ENCODE measurements at places on chromosomes 2 and 18. TPM values are rescaled to one million over a fixed set of nuclear protein-coding genes. Genes with fewer than 3 reads are reported as not detected.

DNA sequence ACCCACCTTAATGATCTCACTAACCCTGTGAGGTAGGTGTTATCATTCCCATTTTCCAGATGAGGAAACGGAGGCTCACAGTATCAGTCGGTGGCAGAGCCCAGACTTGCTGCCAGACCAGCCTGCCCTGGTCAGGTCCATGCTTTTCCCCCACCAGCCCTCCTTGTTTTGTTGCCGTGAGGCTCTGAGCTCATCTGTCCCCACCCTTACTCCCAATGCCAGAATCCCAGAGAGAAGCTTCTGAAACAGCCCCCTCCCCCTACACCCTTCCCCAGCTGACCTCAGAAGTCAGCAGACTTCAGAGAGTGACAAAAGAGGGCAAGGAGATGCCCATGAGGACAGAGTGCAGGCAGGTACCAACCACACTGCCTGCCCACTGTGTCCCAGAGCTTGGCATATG is 20.8 kb upstream of the TNS1 start:
- no peak for DNase-seq

The UPP2 gene
- not detected for total RNA-seq

The ARMC9 gene
- total RNA-seq: 2.5 TPM

GRCh38 chr2:186033541-186033940 is 294.9 kb downstream of the FSIP2 start:
- no peak for DNase-seq

DNA sequence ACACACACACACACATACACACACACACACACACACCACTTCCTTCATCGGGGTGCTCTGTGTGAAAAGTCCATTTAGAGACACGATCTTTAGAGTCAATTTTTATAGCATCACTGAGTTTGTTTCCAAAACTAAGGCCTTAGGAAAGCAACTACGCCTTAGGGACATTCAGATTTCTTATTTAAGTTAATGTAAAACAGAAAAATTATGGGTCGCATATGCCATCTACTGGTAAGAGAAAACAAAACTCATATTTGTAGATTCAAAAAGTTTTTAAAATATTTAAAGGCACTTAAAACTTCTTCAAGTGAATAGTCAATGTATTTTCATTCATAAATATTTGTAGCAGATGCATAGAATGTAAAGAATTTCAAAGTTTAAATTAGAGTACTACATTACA is 166.2 kb downstream of the ATAD2B start:
- no peak for DNase-seq

The GNLY gene
- 21.9 TPM for total RNA-seq

DNA sequence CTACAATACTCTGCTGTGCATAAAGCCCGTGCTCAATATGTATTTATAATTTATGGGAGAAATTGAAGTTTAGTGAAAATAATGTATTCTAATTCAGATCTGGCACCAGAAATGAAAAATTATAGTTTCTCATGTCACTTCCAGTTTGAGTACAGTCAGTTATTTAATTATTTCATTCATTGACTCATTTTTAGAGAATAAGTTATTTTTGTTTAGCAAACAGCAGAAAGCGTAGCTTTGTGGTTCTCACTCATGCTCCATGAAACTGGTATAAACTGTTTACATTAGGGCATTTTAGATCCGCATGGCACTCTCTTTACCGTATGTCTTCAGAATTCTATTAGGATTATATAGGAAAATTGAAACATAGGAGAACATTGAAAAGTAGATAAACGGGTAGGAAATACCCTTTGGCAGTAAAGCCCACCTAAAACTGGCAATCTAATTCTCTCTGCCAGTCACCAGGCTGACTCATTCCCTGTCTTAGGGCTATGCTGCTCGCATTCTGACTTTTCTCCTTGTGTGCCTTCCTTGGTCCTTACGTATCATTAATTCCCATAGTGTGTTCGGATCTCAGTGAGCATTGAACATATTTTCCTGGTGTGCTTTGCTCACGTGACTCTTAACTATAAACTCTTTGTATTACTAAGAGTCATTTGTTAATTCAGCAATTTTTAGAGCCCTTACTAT is 106.0 kb downstream of the ZNF236 start:
- DNase-seq: no peak

DNA sequence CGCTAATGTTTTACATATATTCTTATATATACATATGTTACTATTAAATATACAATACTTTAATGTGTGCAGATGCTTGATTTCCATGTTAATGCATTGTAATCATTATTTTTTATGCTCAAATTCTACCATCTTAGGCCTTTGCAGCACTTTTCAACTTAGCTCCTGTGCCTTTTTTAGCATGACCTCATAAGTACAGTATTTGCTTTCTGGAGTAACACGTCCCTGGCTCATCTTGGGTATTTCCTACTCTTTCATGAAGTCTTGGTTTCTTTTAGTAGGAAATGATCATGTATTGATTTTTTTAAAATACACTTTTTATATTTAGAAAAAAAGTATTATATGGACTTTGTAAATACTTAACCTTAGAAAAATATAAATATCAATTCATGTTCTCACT is 36.5 kb downstream of the CAB39 start:
- DNase-seq: no peak

GRCh38 chr2:144431392-144431783 is 88.5 kb downstream of the ZEB2 start:
- DNase-seq: no peak
